CD4-positive, CD25-positive, alpha-beta regulatory T cell (primary cell): ENCODE measurements at places on chromosomes 5 and 9. TPM values are rescaled to one million over a fixed set of nuclear protein-coding genes. Genes with fewer than 3 reads are reported as not detected.
A peak's percentile ranks its signal among the peaks of the same experiment; 100 is the strongest.

The GABBR2 gene
- not detected for total RNA-seq

The LCN6 gene
- not detected for total RNA-seq

The ATG12 gene
- 64.0 TPM for total RNA-seq

DNA sequence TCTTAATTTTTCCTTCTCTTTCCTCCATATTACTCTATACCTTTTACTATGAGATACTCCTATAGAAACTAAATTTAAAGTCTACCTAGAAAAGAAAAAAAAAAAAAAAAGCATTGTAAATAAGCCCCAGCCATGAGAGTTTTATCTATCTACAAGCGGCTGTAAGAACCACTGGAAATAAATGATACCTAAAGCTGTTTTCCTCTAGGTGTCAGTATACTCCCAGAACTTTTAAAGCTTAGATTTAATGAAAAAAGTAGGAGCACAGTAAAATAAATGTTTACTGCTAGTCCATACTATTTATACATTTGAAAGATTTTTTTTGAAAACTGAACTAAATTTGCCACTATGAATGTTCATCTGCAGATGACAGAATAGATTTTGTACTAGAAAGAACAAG lies 26.2 kb downstream of the TYRP1 start:
- DNase-seq = no peak

DNA sequence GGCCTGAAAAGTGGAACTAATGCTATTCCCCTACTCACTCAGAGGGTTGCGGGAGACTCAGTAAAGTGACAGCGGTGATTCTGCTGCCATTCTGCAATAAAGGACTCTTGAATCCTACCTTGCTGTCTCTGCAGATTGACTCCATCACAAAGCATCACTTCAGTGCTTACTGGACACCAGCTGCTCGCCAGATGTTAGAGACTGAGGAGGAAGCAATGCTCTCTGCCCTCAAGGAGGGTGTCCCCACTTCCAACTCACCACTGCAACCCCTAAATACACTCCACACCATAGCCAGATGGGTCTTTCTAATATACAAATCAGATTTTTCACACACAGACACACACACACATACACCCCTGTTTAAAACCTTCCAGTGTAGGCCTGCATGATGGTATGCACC lies 21.4 kb downstream of the TTLL11 start:
- no peak for DNase-seq

The ZNF484 gene
- total RNA-seq = 16.5 TPM

GRCh38 chr9:137967280-137967953 lies 89.8 kb downstream of the CACNA1B start:
- no peak for DNase-seq

GRCh38 chr9:113626735-113627495 lies 163.4 kb downstream of the RGS3 start:
- DNase-seq = no peak

GRCh38 chr9:114691046-114691955 lies 9.3 kb upstream of the TEX48 start:
- DNase-seq = peak; percentile 7
